Cardiac septum (tissue), 1 donor: ENCODE measurements at places on chromosomes 7 and 10. TPM values are rescaled to one million over a fixed set of nuclear protein-coding genes. Genes with fewer than 3 reads are reported as not detected.

- no peak for DNase-seq
Measured at GRCh38 chr10:73814896-73815718, 3.7 kb upstream of the NDST2 start.

- peak; percentile 84 for DNase-seq
Measured at GRCh38 chr10:103820101-103821062, 35.0 kb downstream of the SH3PXD2A start.

Gene TFPI2
- 1.9 TPM for total RNA-seq

Gene ARL5B
- 7.1 TPM for total RNA-seq

DNA sequence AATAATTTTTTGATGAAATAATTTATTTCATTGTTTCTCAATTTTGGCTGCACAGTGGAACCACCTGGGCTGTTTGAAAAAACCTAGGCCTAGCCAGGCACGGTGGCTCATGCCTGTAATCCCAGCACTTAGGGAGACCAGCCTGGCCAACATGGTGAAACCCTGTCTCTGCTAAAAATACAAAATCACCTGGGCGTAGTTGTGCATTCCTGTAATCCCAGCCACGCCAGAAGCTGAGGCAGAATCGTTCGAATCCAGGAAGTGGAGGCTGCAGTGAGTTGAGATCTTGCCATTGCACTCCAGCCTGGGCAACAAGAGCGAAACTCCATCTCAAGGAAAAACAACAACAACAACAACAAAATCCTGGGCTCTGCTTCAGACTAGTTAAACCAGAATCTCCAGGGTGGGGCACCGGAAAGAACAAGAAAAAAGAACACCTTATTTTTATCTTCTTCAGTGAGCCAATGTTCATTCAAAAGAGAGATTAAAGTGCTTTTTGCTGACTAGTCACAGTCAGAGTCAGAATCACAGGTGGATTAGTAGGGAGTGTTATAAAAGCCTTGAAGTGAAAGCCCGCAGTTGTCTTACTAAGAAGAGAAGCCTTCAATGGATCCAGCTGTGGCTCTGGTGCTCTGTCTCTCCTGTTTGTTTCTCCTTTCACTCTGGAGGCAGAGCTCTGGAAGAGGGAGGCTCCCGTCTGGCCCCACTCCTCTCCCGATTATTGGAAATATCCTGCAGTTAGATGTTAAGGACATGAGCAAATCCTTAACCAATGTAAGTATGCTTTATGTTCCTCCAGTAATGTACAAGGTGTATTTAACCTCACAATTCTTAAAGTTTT is at the start of gene CYP2C18:
Gene CYP2C18 (plus strand): TSS at position 516 of the 841 bp plus-strand sequence. CDS start 91 bp downstream, at position 607.
- no peak for DNase-seq
